ENCODE measurements at places on chromosomes 2 and 18.

DNA sequence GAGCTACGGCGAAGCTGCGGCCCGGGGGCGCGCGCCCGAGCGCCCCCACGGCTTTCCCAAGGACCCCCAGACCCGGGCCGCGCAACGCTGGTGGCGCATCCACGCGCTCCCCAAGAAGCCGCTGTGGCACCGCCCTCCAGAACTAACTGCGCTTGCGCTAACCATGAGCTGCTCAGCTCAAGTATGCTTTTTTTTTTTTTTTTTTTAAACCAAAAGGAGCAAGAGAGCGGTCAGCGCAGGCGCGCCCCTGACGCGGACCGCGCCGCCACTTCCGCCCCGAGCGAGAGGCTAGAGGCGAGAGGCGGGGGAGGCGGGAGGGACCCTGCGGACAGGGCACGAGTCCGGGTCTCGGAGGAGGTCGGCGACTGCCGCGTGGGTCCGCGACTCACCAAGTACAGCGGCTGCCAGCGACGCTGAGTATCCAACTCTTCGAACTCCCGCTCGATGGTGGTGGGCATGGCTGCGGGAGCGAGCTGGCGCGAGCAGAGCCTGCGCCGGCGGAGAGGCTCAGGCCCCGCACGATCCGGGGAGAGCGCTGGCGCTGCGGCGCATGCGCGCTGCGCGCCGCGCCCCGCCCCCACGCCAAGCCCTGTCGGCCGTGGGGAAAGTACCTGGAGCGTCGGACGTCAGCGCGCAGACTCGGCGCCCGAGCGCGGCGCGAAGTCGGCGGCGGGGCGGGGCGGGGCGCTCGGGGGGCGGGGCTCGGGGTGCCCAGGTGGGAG, at the start of gene PTPN2:
TSS of gene PTPN2 (minus strand) at position 554 of the 722 bp plus-strand sequence. CDS start at position 458, 96 bp downstream.
- DNase-seq: peak; percentile 94

- no peak for DNase-seq
These were observed 281.1 kb upstream of the SLC14A2 start for GRCh38 chr18:45334191-45334590.

DNA sequence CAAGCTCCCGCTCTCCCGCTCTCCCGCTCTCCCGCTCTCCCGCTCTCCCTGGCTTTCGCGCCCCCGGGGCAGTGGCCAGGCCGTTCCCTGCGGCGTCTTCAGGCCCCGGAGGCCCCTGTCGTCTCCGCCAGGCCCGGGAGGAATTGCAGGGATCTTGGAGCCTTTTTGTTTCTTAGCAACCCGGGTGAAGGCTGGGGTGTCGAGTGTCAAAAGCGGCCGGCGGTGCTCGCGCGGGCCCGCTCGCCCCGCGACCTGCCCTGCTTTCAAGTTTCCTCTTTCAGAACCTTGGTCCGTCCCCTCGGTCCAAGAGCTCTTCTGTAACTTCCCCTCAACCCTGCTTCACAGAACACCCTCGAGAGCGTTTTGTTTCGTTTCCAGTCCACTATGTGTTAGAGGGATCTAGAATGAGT, 1.4 kb downstream of the RNF138 start:
- peak; percentile 58 for DNase-seq

DNA sequence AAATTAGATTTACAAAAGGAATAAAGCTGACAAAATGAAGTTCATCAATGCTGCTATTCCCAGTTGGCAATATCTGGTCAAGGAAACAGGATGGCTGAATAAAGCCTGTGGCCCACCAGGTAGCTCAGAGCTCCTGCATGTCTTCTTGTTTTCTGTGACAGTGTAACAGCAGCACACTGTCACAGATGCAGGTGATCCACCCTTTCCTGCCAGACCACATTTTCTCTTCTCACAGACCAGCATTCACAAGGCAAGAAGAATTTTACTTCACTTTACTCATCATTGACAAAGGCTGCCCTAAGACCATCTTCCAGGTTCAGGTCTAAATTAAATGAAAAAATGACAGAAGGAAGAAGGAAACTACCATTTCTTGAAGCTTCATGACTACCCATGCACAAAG, 166.2 kb upstream of the MEIS1 start:
- DNase-seq: no peak

Measured in CD4-positive, alpha-beta T cell treated with Interleukin-21 for 1 hour (primary cell).